ENCODE measurements at places on chromosomes 11 and 22.

- no peak for DNase-seq
Measured at GRCh38 chr11:122775675-122776271, 62.5 kb upstream of the CRTAM start.

DNA sequence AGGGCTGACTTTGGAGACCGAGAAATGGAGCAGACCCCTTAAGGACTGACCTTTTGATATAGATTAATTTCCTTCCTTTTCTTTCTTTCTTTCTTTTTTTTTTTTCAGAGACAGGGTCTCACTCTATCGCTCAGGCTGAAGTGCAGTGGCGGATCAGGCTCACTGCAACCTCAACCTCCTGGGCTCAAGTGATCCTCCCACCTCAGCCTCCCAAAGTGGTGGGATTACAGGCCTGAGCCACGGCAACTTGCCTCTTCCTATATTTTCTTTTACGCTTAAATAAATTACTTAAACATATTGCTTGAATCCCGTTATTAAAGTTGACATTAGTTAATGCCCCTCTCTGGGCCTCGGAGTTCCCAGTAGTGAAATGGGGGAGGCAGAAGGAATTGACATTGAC lies 350 bp upstream of the KCTD14 start:
- no peak for DNase-seq

DNA sequence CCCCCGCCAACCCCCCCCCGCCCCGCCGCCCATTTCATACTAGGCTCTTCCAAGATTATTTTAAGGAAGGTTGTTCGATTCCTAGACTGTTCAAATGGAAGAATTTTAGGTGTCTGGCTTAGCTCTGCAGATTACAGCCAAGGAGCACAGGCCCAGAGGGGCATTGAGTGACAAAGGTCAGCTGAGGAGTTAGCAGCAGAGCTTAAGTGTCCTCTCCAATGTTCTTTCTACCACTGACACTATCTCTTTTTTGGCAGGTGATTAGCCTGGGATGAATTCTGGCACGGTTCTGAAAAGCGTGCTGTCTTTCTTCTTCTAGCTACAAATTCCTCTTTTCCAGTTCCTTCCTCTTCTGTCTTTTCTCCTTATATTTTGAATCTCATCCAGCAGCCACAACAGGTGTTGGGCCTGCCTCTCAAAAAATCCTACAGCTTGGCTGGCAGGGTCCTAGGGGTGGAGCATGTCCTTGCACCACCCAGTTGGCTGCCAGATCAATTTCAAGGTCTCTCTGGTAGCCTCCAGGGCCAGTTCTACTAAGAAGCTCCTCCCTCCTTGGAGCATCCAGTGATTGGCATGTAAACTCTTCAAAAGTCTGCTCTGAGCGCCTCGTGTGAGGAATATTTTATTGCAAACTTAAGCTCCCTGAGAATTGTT lies 23.0 kb downstream of the KCNE3 start:
- no peak for DNase-seq

GRCh38 chr11:118095493-118095892 lies 8.7 kb upstream of the SMIM35 start:
- no peak for DNase-seq

DNA sequence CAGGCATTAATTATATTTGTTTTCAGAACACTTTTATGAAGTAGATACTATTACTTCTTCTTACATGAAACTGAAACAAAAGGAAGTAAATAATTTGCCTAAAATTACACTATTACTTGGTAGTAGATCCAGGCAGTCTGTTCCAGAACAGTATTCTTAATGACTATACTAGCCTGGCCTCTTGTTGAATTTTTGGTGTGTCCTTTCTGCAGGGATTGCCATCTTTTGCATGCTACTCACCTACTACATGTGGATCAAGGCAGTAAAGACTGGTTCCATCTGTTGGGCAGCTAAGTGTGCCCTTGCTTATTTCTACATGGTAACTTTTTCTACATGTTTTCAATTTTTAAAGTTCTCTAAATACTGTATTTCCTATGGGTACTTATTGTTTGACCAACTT lies 12.8 kb downstream of the STT3A start:
- DNase-seq: no peak

DNA sequence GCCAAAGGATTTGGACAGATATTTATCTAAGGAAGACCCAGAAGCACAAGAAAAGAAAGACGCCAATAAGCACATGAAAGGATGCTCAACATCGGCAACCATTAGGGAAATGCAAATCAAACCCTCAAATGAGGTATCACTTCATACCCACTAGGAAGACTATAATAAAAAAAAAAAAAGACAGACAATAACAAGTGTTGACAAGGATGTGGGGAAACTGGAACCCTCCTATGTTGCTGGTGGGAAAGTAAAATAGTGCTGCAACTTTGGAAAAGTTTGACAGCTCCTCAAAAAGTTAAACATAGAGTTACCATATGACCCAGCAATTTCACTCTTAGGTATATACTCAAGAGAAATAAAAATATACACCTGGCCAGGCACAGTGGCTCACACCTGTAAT lies 47.0 kb downstream of the MICAL3 start:
- no peak for DNase-seq

GRCh38 chr11:15864026-15864805 lies 492.1 kb downstream of the SOX6 start:
- no peak for DNase-seq

DNA sequence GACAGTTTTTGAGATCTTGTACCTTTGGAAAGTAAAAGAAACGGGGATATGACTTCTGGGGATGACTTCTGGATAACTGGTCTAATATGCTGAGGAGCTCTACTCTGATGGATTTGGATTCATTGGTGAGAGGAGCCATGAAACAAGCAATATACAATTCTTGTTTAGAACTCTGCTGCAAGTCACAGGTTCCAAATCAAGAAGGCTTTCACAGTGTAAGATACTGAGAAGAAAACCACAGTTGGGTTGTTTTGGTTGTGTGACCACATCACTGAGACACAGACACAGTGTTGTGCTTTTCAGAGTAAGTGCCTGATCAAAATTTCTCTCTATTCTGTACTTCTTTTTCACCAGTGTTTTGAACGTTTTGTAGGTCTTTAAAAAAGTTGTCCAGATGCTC lies 13.1 kb upstream of the UCP2 start:
- no peak for DNase-seq

GRCh38 chr11:130034236-130034635 lies 31.6 kb upstream of the PRDM10 start:
- DNase-seq: no peak

GRCh38 chr11:126929179-126930061 lies 71.2 kb downstream of the KIRREL3 start:
- no peak for DNase-seq

DNA sequence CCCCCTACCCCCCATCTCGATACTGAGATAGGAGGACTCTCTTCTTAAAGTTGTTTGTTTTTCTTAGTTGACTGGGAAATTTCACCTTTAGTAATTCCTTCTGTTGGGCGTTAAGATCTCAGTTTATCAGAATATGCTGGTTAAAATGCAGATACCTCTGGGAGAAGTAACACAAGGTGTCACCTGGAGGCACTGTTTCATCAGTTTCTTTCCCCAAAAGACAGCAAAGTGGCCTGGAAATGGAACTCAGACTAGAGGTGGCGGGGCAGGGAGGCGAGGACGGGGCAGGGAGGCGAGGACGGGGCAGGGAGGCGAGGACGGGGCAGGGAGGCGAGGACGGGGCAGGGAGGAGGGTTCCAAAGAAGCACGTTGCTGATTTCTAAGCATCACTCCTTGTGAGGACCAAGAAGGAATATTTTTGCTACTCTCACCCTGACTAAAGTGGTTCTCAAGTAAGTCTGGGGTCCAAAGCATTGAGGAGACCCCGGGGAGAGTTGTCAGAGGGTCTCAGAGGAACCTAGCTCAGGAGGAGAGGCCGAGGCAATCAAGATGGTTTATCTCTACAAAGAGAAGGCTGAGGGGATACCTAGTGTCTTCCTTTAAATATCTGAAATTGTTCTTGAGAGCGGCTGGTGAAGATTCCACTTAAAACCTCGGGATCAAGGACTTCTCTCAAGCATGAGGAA lies 147.0 kb upstream of the B3GAT1 start:
- DNase-seq: no peak

GRCh38 chr11:117409511-117409910 lies 81.9 kb downstream of the CEP164 start:
- DNase-seq: no peak

DNA sequence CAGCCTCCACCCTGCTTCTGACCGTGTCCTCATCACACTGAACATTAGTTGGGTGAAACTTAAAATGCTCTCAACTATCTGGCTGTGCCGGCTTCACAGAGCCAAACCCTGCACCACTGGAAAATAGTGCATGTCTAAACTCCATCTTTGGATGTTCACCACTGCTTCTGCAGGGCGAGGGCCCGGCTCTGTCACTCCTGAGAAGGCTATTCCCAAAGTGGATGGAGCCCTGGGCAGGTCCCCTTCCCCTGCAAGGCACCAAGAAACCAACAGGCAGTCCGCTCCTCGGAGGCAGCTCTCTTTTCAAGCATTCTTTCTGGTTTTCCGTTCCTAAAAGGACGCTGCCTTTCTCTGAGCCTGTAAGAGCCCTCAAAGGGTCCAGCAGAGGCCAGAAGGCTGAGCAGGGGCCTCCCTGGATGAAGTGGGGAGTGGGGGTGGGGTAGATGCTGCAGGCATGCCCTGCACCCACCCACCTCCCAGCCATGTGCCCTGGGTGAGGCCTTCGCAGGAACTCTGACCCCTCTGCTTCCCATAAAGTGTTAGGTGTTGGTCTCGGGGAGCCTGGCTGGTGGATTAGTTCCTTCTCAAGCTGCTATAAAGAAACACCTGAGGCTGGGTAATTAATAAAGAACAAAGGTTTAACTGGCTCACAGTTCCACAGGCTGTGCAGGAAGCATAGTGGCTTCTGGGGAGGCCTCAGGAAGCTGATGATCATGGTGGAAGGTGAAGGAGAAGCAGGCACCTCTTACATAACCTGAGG lies 23.3 kb downstream of the LINC01488 start:
- no peak for DNase-seq

DNA sequence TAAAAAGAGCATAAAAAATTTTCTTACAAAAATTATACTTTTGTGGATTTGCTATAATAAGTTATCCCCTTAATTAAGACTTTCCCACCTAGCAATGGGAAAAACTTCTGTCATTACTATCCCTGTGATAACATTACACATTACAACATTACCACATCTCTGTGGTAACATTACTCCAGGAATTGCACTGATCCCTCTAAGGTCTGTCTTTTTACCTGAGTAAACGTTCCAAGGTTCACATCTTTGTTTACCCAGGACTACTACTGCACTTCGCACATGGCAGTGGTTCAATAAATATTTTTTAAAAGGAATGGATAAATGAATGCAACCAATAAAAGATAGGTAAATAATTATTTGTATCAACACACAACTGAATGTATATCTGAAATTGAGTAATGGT lies 92.4 kb upstream of the NOX4 start:
- DNase-seq: no peak

DNA sequence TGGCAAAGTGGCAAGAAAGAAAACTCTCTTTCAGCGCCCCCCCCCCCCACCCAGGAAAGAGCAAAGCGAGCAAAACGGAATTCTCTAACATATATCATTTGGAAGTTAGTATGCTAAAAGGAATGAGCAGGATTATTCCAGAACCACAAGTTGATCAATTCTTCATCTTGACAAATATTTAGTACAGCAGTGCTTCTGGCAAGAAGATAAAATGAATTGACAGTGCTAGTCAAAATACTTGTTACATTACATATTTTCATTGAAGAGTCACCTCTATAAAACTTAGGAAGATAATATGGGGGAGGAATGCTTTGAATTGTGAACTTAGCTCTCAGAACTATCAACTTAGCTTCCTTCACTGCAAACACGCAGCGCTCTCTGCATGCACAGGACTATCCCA lies 377.4 kb downstream of the DYNC2H1 start:
- DNase-seq: no peak
